Stimulated activated CD8-positive, alpha-beta memory T cell treated with anti-CD3 and anti-CD28 coated beads, Interleukin-15, amount 100 ng/mL, for 24 hours (primary cell): ENCODE measurements at places on chromosomes 7 and 10.

- DNase-seq: no peak
Measured at GRCh38 chr7:30974605-30975255, 11.0 kb downstream of the GHRHR start.

- no peak for DNase-seq
Measured at GRCh38 chr7:99080679-99081078, 63.2 kb downstream of the SMURF1 start.

DNA sequence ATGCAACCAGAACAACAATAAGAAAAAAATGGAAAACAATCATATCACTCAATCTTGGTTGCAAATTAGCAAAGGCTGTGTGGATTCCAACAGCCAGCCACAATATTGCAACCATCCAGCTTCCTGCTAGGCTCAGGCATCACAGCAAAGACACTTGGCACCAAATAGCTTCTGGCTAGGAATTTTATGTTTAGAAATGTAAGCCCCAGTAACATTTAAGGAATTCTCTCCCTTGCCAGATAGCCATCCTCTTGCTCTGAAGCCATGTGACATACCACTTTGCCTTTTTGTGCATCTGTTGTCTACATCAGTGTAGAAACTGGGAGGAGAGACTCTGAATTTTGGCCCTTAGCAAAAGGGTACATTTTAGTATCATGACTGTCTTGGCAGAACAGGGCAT is 22.2 kb downstream of the MKX start:
- DNase-seq: no peak

DNA sequence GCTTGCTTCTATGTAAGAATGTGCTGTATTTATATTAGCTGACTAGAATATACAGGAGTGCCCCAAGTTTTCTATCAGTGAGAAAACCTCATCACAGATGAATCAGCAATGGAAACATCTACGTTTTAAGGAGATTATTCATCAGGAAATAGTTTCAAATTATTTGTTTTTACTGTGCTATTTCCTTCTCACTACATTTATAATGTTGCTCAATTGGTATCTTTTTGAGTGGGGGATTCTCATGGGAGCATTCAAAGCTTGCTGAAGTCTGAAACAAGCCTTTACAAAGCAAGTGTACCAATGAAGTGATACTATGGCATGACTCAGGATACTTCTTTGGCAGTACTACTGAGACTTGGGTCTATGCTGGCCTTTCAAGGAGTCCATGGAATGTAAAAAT is 191.1 kb upstream of the SLC26A5 start:
- no peak for DNase-seq
